NCI-H146 (cell line): ENCODE measurements at places on chromosomes 5 and 9.

GRCh38 chr5:15065091-15065490 lies 193.5 kb upstream of the ANKH start:
- DNase-seq = no peak

DNA sequence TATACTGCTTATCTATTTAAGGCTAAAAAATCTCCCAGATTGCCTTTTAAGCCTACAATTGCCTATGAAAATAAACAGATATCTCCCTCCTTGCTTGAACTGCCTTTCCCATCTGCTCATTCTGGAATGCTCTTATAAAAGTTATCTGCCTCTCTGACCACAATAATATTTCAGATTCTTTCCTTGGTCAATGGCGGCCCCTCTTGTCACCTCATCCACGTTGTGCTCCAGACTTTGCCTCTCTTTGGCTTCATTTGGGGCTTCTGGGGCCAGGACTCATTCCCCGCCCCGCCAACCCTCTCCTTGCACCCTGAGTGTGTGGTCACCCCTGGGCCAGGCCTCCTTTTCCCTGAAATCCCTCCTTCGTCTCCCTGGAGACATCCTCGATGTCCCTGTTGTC lies 110.0 kb upstream of the RPS23 start:
- DNase-seq = no peak

DNA sequence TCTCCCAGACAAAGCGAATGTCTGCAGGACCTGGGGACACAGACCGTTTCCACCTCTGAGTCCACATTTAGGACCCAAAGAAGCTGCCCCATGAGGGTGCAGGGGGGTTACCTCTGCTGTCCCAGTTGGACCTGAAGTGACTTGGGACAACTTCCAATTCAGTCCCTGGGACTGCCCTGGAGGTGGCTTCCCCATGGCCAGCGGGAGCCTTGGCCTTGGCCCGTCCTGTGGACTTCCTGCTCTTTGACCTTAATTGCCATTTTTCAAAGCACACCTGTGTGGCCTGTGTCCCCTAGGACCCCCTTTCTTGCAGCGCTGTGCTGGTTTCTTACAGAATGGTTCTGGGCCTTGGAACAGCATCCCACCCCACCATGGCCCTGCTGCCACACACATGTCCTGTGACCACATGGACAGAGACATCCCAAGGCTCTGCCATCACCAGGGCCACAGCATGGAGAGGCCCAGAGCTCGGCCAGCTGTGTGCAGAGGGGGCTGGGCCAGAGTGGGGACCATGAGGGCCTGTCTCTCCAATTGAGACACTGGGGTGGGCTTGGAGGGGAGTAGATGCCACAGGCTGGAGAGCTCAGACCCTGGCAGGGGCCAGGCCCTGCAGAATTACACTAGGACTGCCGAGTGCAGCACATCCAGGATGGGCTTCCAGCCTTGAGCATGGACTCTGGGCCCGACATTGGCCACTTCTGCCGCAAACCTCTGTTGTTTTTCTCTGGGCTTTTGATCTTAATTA lies 45.8 kb downstream of the SECISBP2 start:
- DNase-seq = no peak

- DNase-seq = no peak
Observed at GRCh38 chr9:37220971-37221370, 100.6 kb downstream of the ZCCHC7 start.

DNA sequence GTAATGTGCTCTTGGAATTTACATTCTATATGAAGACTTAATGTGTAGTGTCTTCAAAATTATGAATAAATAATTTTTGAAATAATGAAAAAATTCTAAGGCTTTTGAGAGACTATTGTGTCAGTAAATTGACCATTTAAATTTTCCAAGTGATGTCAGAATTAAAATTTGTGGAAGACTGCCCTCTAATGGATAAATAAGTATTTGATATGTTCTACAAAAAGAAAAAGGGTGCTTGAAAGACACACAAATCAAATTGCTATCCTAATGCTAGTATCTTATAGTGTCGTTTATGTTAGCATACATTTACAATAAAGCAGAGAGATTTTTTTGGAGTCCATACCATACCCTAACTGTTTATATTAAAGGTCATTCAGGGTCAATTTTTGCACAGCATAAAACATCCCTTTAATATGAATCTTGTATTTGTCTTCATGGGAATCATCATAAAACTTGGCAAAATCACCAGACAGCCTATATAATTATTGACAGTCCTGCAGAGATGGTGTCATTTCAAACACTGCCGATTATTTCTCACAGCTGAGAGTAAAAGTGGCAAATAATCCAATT lies 120.8 kb upstream of the SLC27A6 start:
- DNase-seq = no peak

GRCh38 chr5:44770780-44771717 lies 37.7 kb upstream of the MRPS30 start:
- no peak for DNase-seq

DNA sequence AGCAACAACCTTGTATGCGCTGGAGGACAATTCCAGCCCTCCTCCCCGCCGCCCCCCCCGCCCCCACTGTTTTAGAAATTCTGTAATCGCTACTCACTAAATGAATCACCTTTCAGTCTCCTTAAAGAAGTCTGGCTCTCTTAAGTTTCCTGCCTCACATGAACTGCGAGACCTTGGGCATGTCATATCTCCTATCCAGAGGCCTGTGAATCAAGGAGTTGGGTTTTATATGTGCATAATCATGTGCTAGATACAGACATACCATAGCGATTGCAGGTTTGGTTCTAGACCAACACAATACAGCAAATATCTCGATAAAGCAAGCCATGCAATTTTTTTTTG lies 337 bp upstream of the DMAC1 start:
- no peak for DNase-seq

DNA sequence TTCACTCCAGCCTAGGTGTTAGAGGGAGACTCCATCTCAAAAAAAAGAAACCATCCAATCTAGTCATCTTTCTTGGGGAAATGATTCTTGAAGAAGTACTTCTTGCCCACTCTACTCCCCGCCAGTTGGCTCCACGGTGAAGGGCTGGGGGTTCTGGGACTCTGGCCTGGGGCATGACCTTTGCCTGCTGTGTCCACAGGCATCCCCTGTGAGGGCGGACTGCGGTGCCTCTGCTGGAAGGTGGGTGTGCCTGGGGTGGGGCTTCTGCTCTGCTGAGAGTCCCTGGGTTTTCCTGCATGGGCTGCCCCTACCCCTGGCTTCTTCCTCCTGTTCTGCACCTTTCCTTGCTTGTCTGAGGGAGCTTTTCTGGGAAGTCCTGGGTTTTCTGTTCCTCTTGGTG lies 3.5 kb downstream of the TBC1D13 start:
- DNase-seq = no peak

DNA sequence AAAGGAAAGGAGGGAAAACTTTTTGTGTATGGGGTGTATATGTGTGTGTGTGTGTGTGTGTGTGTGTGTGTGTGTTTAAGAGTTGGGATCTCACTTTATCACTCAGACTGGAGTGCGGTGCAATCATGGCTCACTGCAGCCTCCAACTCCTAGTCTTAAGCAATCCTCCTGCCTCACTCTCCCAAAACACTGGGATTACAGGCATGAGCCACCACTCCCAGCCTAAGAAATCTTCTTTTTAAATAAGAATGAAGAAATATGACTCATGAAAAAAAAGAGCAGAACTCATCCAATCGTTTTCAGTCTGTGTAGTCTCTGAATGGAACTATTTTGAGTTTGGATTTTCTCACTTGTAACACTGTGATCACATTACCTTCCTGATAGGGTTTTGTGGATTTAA lies 601.5 kb downstream of the ACTL7B start:
- no peak for DNase-seq

DNA sequence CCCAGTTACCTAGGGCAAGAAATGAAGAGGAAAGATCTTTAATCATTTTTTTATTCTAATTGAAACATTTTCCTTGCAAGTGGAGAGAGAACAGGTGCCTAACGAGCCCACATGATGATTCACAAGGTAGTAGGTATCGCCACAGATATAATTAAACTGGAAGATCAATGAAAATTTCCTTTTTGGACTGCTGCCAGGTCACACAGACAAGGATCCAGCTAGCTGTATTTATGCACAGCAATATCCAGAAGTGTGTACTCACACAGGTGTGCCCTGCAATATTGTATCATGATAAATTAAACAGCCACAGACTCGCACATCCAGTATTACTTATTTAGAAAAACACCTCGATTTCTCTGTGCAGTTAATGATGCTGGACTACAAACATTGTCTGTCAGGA lies 294.0 kb upstream of the SMARCA2 start:
- no peak for DNase-seq

DNA sequence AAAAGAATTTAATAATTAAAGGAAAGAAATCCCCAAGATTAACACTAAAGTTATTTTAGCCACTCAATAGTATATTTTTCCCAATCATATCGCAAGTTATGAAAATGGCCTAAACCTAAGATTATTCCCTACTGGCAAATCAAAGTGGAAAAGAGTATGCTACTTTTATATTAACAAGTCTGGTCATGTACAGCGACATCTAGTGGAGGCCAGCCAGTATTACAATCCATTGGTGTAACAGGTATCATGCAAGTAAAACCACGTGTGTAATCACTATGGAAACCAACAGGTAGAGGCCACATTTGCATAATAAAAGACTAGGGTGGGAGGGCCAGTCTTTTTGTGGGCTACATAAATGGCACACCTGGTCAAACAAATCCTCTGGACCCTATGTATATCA lies 976.4 kb upstream of the CDH9 start:
- DNase-seq = no peak

DNA sequence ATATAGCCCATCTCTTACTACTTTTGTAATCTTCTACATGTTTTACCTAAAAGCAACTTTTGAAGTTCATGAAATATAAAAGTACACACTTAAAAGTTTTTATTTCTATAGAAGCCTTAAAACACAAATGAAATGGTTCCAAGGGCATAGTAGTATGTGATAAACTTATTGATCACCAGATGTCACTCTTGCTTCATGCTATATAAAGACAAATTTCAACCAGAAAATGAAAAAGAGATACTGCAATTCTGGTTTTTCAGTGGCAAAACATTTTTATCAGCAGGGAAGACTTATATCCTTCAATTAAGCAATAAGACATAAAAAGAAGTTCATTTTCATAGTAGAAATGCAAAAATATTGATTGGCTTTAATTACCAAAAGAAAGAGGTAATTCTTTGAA lies 69.4 kb upstream of the FBXL17 start:
- no peak for DNase-seq

- DNase-seq = no peak
Observed at GRCh38 chr9:132935026-132935425, 9.4 kb downstream of the TSC1 start.

DNA sequence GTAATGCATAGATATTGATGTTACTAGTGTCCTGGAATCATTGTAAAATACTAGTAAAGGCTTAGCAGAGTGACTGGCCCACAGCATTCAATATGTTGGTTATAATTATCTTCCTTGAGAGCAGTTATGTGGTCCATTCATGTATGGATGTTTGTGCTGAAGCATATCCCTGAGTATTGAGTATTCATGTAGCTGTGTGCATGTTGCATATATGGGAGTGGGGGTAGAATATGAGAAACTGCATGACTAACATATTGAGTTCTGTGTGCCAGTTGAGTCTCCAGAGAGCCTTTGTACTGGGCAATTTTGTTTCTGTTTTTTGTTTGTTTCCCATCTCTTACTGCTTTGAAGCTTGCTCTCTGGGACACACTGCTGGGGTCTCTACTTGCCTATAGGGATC lies 222.7 kb upstream of the TRIM32 start:
- no peak for DNase-seq

- no peak for DNase-seq
Observed at GRCh38 chr5:171050916-171051315, 189.1 kb downstream of the RANBP17 start.

GRCh38 chr5:76789991-76790581 lies 28.7 kb upstream of the F2RL1 start:
- DNase-seq = no peak

DNA sequence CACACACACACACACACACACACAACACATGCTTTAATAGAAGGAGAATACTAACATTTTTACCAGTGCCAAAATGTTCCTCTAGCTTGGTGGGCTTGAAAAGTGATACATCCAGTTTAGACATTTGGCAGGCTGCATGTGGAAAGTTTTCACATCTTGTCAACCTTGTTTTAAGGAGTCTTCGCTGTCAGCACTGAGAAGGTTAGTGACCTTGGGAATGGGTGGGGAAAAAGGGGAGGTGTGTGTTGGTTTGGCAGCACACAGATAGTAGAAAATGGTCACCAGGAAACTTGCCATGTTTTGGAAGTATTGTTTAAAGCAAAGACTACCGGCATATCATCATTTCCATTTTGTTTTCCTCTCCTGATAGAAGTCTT lies 346.5 kb upstream of the ADAMTSL1 start:
- DNase-seq = no peak

DNA sequence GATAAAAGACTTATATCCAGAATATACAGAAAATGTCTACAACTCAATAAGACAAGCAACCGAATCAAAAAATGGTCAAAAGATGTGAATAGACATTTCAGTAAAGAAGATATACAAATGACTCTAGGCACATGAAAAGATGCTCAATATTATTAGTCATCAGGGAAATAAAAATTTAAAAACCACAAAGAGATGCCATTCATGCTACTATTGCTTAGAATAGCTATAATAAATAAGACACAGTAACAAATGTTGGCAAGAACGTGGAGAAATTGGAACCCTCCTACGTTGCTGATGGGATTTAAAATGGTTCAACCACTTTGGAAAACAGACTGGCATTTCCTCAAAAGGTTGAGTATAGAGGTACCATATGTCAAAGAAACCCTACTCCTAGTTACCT lies 39.8 kb downstream of the POLK start:
- DNase-seq = no peak

- DNase-seq = no peak
Observed at GRCh38 chr9:100317706-100318105, 35.0 kb downstream of the TEX10 start.

GRCh38 chr9:124754289-124754688 lies 16.8 kb downstream of the NR6A1 start:
- DNase-seq = no peak

GRCh38 chr9:131049829-131050715 lies 41.1 kb downstream of the LAMC3 start:
- no peak for DNase-seq

DNA sequence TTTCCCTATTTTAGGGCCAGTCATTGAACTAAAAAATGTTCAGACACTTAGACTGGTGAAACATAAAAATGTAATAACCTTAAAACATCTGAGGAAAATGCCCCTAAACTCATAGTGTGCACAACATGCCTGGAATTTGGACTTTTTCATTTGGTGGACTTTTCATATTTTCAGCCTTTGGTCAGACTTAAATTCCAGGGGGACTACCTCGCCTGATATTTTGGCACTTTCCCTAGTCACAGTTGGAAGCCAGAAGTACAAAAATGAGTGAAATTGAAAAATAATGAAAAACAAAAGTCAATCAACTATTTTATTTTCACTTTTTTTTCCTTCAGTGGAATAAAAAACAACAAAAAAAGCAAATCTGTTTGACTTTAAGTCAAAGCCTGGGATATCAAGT lies 256.2 kb downstream of the ACTL7B start:
- no peak for DNase-seq
